Stimulated activated CD8-positive, alpha-beta memory T cell treated with anti-CD3 and anti-CD28 coated beads, Interleukin-2, amount 100 ng/mL, for 1 hour (primary cell): ENCODE measurements at places on chromosomes 6 and 20.

GRCh38 chr20:64069614-64070243 is 6.7 kb downstream of the TCEA2 start:
- no peak for DNase-seq

DNA sequence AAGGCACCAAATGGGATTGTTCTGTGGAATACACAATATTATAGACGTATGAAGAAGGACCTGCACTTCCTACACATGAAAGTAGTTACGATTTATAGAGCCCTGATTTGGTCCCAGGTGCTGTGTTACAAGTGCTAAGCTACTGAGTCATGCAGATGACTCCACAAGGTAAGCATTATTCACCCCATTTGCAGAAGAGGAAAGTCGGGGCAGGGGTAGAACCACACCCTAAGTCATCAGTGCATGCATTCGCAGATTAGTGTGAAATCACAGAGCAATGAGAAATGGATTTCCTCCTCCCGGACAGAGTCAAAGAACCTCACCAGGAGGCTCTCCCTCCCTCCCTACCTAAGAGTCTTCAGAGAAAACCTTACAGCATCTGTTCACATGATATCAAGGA is 279.5 kb downstream of the LRFN2 start:
- DNase-seq, result no peak

DNA sequence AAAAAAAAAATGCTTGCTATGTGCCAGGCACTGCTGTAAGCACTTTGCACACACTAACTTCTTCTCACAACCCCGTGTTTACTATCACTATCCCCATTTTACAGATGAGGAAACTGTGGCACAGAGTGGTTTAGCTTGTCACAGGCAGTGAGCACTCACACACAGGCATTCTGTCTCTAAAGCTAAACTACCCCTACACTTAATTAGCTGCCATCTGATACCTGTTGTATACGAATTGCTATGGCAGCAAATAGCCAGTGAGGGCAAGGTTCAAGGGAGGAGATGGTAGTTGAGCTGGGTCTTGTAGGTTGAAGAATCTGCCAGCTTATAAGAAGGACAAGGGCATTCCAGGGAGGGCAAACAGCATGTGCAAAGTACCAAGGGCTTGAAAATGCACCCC is 5.2 kb downstream of the TNNC2 start:
- DNase-seq, result no peak

DNA sequence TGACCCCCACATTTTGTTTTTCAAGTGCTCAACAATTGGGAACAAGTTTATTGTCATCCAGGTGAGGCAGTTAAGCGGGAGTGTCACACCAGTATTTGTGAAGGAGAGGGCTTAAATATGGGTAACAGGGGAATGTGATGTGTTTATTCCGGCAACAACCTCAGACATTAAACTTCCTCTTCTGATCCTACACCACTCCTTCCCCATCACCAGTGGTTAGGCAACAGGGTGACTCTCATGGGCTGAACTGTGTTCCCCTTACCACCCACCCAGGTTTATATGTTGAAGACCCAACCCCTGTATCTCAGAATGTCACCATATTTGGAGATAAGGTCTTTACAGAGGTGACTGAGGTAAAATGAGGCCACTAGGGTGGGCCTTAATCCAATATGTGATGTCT is 52.1 kb upstream of the RNF182 start:
- DNase-seq, result no peak

DNA sequence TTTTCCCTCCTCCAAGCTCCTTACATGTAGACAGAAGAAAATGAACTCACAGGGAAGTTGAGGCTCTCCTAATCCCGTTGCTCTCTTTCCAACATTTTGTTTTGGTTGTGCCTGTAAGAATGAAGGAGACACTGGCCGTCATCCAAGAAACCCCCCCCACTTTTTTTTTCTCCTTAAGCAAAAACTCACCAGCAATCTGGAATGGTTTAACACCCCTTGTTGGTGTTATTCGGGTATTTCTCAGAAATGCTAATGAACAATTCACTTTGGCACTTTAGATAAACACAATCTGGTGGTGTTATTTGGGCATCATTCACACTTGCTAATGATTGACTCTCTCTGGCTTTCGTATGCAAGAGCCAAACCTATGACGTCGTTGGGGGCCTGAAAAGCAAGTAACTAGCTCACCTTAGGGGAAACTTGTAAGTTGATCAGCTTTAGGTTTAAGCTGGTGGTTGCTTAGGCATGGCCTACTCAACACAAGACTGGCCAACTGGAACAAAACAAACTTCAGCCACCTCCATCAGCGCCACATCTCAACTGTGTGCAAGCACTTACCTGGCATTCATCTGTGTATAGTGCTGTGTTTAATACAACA is 24.3 kb upstream of the OLIG3 start:
- no peak for DNase-seq

- DNase-seq, result no peak
These were observed 81.7 kb upstream of the MTHFD1L start for GRCh38 chr6:150783813-150784212.

DNA sequence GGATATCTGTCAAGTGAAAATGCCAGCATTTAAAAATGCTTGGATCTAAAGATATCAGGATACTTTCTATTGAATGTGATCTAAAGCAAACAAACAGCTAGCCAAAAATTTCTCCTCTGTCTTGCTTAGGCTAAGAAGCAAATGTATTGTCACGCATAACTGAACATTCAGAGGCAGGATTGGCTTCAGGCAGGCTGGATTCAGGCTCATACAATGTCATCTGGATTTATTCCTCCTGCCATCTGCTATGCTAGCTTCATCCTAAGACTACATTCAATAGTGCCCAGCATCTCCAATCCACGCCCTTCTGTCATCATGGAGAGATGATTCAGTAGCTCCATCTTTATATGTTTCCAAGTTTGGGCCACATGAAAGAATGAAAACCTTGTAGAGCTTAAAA is 27.1 kb downstream of the PFDN4 start:
- no peak for DNase-seq

- DNase-seq, result no peak
These were observed 4.0 kb downstream of the EEF1A1 start for GRCh38 chr6:73516514-73517489.

DNA sequence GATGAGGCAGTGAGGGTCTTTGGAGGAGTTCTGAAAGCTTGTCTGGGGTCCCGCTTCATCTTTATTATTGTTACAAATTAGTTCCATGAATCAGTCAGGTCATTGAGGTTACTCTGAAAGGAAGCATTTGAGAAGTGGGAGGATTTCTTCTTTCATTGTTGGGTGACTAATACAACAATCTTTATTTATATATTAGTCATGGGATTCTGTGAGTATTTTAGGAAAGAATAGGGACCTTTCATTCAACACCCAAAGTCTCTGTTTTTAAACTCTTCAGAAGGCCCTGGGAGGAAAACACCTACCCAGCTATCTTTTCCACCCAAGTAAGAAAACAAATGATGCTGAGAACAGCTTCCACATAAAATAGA is 98.3 kb downstream of the SOD2 start:
- no peak for DNase-seq
